Hypothalamus (tissue), 51 donors: ENCODE measurements at places on chromosomes 4 and X.

GRCh38 chr4:143626134-143626911 lies 74.2 kb downstream of the FREM3 start:
- DNase-seq, result no peak

- DNase-seq, result no peak
These were observed 246.0 kb upstream of the HHIP start for GRCh38 chr4:144399927-144400326.

GRCh38 chr4:77834403-77834802 lies 15.2 kb upstream of the CNOT6L start:
- DNase-seq, result no peak

DNA sequence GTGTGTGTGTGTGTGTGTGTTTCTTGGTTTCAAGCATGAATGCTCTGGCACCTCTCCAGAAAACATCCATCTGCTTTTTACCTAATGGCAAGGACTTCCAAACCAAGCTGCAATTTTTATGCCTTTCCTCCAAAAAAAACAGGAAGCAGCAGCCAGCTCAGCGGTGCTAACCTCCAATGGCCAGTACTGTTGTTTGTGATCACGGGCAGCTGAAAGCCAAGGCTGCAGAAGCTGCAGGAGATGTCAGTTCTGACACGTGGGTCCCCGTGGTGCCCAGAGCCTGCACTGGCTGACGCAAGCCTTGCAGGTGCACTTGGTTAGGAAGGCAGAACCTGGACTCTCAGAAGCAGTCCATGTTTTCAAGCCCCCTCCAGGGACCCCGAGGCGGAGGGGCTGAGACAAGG lies 313.6 kb upstream of the DDX53 start:
- DNase-seq, result no peak

- DNase-seq, result no peak
These were observed 34.1 kb upstream of the MAGEA4 start for GRCh38 chrX:151878574-151878973.

DNA sequence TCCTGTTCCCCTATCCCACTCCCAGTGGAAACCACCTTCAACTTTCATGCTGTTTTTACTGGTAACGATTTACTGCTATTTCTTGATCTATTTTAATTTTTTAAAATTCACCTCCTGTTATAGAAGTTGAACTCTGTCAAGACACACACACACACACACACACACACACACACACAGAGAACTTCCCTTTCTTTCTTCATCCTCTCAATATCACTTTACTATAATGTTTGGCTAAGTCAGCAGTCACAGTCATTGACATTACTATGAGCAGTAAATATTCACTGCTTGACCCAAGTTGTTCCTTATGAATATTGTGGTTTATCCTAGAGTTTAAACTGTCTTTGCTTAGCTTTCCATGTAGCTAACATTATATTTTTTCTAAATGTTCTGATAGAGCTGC lies 24.0 kb upstream of the SGMS2 start:
- DNase-seq, result no peak

- no peak for DNase-seq
These were observed 93.8 kb downstream of the ARHGAP10 start for GRCh38 chr4:147825451-147826287.

DNA sequence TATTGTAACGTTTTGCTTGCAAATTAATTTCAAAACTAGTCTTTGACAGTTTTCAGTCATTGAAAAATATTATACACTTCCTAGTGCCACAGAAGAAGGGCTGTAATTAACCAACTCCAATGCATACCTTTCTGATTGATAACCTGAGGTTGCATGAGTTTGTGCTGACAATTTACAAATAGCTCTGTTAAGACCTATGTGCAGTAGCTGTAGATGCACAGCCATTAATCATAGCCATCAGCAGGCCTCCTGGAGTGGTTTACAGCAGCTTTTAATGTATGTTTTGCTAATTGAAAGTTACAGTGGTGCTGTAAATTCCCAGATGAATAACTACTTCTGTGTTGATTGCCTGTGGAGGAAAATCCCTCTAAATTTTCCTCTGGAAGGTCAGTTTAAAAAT lies 758.1 kb downstream of the SH3BGRL start:
- DNase-seq, result no peak

- no peak for DNase-seq
These were observed 83.2 kb downstream of the GALNTL6 start for GRCh38 chr4:171896426-171896825.

GRCh38 chrX:38837389-38837788 lies 36.1 kb downstream of the MID1IP1 start:
- DNase-seq, result no peak

- peak; percentile 6 for DNase-seq
These were observed 14.1 kb downstream of the HPSE start for GRCh38 chr4:83320548-83320947.

GRCh38 chr4:108820492-108821350 lies 57.9 kb upstream of the ETNPPL start:
- DNase-seq, result no peak

DNA sequence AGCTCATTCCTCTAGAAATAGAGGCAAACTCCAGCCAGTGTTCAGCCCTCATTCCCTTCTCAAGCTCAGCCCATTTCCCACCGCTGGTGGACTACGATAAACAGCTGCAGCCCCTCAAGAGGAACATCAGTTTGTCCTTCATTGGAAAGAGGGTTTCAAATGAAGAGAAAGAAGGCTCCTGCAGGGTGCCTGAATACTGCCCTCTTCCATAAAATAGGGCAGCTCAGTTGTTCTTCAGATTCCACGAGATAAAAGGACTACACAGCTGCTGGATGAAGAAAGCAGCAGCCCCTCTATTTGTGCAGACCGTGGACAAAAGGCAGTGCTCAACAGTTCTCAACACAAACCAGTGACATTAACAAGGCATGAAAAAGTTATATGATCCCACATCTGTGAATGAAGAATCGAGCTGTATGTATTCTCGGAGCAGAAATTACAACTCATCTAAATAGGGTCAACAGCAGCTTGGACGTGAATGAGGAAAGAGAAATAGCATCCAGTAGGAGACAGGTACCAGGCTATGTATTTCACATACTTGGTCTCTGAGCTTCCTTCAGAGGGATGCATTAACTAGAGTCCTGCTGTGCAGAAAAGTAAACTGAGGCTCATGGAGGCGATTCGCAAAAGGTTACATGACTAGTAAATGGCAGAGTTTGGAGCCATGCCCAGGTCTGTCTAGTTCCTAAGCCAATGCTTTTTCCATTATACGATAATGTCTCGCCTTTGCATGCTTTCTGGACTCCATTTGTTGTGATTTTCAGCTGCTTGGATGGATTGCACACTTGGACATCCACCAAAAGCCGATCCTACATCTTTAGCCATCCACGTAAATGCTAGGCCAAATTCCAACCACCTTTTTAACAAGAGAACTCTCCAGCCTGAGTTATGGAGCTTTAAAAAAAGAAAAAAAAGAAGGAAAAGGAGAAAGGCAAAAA lies 301.2 kb upstream of the PPARGC1A start:
- DNase-seq, result no peak

DNA sequence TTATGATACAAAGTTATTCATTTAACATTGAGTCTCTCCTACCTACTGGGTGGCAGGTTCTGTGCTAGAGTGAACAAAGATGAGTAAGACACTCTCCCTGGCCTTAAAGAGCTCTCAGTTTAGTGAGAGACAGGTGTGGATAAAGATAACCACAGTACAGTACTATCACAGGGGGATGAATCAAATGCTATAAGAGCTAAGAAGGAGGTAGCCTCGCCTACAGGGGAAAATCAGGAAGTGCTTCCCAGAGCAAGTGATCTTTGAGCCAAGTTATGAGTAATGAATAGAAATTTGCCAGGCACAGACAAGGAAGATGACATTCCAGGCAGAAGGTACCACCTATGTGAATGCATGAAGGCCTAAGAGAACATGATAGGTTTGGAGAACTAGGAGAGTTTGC lies 3.4 kb upstream of the IGBP1 start:
- DNase-seq, result no peak

GRCh38 chr4:108762559-108763225 lies at the start of gene ETNPPL:
Gene ETNPPL, minus strand, starts transcription at chr4:108763053. Its CDS starts 155 bp downstream, at chr4:108762898.
- DNase-seq, result peak; percentile 22

GRCh38 chrX:23935106-23935505 lies 27.3 kb downstream of the CXorf58 start:
- DNase-seq, result no peak

- no peak for DNase-seq
These were observed 162.2 kb upstream of the GIMD1 start for GRCh38 chr4:106530821-106531220.

GRCh38 chrX:489820-490219 lies 103.1 kb upstream of the PPP2R3B start:
- no peak for DNase-seq

- DNase-seq, result no peak
These were observed 72.7 kb downstream of the AFF2 start for GRCh38 chrX:148573119-148573518.
